ENCODE measurements at places on chromosomes 5 and 9.

GRCh38 chr9:101438523-101438922 is 2.9 kb upstream of the ALDOB start:
- DNase-seq, result no peak

DNA sequence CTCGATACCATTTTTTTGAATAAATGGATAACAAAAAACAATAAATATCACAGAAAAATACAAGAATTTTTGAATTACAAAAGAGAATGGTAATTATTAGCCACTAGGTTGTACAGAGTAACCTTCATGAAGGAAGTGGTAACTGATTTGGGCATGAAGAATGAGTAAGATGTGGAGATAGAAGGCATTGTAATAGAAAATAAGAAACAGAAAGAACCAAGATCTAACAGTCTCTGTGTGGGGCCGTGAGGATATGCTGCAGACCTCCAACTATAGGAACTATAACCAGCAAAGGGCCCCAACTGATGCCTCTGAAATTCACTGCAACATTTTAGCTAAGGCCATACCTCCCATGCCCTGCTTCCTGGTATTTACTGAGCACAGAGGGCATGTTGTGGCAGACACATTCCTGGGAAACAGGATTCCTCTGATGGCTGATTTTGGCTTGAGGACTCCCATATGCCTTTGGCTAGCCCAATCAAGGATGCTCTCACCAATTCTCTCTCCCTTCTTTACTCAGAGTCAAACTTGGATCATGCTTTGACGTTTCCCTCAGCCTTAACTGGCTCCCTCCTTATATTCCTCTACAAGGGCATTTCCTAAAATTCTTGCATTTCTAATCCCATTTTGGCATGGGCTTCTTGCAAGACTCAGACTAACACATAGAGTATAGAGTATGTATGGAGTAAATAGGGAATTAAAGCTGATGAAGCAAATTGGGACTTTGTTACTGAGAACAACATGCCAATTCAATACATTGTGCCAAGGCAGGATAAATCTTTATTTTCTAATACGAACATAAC is 208.9 kb downstream of the PDE4D start:
- DNase-seq, result no peak

- no peak for DNase-seq
Measured at GRCh38 chr9:126989847-126990842, 75.6 kb downstream of the RALGPS1 start.

DNA sequence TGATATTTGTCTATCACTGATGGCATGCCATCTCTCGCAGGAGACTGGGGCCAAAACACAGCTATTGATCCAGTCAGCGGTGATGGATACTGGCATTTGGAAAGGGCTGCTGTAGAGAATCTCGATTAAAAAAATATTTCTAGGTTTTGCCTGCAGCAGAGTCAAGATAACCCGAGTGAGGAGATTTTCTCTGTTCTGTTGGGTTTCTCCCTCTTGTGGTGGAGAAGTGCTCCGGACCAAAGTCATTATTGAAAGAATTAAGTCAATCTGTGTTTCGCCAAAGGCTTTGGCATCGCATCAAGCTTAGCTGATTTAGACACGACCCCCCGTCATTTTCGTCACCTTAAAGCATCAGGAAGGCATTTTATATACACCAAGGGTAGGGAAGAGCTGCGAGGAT is 97.1 kb upstream of the IRX2 start:
- DNase-seq, result no peak

- no peak for DNase-seq
Measured at GRCh38 chr9:93083592-93084470, 12.2 kb upstream of the CARD19 start.

- DNase-seq, result no peak
Measured at GRCh38 chr9:110528645-110529044, 50.9 kb downstream of the SVEP1 start.

- DNase-seq, result no peak
Measured at GRCh38 chr9:128204858-128205257, 1.7 kb downstream of the DNM1 start.

DNA sequence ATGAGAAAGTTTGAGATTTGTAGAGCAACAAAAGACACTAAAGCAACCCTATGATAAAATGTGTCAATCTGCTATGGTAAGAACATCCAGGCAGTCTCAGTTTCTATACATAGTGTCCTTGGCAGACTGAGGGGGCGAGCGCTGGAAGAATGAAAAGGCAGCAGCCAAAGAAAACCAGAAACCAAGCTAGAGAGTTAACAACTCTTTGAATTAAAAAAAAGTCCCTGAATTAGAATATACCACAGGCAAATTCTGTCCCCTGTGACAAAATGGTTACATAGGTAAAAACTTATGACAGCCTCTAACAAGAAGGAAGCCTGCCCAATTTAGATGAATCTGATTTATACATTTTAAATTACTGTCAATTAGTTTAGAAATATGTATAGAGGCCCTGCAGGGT is 106.7 kb downstream of the OXCT1 start:
- DNase-seq, result no peak

GRCh38 chr5:32505756-32506155 is 61.2 kb upstream of the ZFR start:
- no peak for DNase-seq

All from activated naive CD4-positive, alpha-beta T cell (primary cell).